AG10803 (cell line): ENCODE measurements at places on chromosomes 5 and 9.

DNA sequence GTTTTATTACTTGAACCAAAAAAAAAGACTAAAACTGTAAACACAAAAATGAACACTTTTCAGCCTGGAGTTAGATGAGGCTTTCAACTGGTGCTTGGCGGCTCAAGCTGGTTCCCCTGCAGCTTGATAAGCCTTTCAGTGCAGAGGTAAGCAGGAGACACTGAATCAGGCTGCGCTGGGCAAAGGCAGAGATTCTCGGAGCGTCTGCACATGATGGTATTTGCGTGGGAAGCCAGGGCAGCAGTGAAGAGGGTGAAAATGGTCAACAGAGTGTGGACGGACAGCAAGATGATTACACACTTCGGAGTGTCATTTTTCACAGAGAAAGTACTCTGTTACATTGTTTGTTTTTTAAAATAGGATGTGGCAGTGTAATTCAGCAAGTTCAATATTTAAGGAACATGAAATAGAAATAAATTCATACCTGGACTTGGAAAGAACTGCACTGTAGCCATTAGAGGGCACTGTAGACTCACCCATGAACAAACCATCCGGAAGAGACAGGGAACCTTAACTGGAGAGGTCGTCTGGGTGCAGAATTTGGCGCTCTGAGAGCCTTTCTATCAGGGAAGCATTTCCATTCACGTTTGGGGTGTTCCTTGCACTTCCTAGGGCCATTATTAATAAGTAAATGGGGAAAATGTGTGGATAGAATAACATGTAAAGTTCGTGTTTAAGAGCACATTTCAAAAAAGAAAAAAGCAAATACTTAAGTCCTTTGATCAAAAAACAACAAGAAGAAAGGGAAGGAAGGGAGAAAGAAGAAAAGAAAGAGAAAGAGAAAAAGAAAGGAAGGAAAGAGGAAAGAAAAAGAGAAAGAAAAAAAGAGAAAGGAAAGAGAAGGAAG, 69.8 kb downstream of the ICE1 start:
- DNase-seq, result peak; percentile 57

- peak; percentile 85 for DNase-seq
Measured at GRCh38 chr9:2241836-2242741, 226.9 kb downstream of the SMARCA2 start.

DNA sequence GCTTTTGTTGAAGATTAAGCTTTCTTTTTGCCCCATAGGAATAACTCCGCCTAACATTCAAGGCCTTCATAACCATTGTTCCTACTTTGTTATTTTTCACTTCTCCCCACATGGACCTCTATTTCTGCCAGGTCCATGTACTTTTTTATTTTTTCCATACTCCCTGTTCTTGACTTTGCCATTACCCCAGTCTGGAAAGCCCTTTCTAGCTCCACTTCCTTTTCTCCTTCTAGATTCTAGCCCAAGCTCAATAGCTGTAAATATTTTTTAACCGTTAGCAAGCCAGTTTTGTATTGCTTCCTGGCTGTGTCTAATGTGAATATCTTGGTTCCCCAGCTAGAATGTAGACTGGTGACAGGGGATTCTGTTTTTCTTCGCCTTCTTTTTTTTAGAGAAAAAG, 26.1 kb downstream of the NCBP1 start:
- no peak for DNase-seq

DNA sequence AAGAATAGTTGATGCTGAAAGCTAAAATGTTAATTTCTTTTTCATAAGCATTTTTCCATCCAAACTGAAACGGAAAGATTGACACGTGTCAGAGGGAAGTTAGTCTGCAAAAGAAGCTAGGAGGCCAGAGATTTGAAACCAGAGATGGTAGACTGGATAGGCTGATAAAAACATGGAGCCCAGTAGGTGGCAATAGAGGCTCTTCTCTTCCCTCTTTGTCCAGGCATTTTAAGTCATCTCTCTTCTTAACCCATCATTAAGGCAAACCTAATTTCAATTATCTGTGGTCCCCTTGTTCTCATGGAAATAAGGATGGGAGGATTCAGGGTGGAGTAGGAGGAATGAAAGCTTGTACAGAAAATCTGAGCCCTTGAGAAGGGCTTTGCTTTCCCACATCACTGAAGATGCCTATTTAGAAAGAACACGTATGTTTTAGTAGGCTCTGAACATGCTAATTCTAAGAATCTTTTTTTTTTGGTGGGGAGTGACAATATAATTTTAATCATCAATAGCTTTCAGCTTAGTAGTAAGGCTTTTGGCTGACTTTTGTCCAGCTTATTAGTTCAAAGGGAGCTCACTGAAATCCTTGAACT, 66.6 kb downstream of the ZNF474 start:
- DNase-seq, result peak; percentile 61

DNA sequence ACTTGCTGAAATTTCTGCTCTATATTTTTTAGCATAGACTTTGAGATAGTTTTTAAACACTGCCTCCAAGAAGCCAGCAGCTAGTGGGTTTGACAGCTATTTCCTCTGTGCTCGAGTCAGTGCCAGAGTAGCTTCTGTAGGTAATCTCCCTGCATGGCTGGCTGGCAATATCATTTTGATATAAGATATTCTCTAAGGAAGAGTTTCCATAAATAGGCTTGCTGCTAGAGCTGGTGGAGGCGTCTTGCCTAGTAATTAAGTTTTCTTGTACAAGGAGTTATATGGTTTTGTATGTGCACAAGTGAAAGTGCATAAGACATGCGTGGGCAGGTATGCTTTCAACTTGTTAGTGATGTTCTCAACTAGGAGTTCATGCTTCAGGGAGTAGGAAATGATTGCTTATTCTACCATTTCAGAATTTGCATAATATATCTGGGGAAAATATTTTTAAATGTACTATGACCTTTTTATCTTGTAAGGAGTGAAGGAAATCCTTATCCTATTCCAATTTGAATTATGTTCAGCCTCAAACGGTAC, 74.1 kb upstream of the CCL21 start:
- DNase-seq, result no peak

- DNase-seq, result no peak
Measured at GRCh38 chr5:19496056-19496455, 491.9 kb downstream of the CDH18 start.

GRCh38 chr5:107705402-107706014, 34.8 kb upstream of the EFNA5 start:
- peak; percentile 43 for DNase-seq

GRCh38 chr5:153974131-153974812, 64.4 kb downstream of the FAM114A2 start:
- peak; percentile 51 for DNase-seq

DNA sequence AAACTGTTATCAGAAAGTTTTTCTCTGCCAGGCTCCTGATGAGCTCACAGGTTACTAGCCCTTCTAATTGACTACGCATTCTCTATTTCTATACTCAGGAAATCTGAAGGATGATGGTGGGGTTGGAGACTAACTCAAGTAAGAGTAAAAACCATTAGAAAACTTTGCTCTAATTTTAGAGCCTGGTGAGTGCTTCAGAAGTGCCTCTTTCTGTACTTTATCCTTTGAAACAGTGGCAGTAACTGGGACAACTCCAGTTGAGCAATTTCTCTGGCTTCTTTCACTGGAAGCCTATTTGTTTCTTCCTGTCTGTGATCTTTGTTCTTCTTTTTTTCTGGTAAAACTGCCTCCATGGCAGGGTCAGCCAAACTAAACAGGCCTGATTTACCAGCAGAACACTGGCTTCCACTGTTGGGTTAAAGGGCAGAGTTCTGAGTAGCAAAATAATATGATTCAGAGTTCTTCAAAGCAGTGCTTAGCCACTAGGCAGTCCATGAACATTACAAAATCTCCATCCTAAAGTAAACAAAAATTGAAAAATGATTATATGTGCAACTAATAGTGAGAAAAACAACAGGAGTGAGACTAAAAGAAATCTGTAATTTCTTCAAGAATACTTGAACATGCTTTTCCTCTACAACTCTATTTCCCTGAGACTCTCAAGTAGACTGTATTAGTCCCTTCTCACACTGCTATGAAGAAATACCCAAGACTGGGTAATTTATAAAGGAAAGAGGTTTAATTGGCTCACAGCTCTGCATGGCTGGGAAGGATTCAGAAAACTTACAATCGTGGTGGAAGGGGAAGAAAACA, 79.8 kb downstream of the MROH2B start:
- DNase-seq, result no peak

DNA sequence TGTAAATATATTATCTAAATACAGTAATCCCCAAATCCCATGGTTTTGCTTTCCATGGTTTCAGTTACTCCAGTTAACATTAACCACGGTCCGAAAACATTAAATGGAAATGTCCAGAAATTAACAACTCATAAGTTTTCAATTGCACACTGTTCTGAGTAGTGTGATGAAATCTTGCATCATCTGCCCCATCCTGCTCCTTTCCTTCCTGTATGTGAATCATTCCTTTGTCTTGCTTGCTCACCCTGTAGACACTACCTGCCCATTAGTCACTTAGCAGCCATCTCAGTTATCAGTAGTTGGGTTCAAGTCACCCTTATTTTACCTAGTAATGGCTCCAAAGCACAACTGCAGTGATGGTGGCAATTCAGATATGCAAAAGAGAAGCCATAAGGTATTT, 1568.5 kb upstream of the WWC1 start:
- peak; percentile 16 for DNase-seq

GRCh38 chr5:39780347-39780746, 355.6 kb upstream of the DAB2 start:
- peak; percentile 70 for DNase-seq

DNA sequence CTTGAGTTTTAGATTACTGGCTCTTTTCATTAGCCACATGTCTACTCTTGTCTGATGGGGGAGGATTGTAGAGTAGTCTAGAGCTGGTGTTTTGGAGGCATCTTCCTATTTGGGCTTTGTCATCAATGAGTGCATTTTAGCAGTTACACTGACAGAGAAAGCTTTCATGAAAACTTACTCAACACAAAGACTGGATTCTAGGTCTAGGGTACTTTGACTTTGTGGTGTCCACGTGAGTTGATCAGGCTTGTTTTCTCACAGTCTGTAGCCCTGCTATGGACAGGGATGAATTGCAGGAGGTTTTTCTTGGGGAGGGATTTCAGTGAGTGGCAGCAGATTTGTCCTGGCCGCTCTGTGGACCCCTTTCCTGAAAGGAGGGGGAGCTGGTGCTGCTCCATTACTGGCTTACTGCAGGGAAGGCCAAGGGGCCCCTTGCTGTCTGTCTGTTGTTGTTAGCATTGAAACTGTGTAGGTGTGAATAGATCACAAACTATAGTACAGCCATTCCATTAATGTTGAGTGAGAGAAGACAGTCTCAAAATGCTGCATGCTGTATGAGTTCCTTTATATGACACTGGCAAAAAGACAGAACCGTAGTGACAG, 6.6 kb downstream of the TRIO start:
- DNase-seq, result no peak

DNA sequence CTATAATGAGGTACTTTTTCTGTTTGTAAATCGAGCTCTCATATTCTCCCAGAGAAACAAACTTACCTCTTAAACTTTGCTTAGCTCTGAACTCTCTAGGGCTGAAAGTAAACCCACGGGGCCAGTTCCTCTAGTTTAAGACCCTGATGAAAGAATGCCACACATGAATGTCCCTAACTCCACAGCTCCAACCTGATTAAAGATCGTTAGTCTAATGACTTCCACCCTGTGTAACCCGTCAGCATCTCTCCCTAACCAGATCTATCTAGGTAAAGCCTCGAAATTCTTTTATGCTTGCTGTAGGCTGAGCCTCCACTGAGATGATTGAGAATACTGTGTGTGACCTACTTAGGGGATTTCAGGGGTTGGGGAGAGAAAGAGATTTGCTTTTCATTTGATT, 27.0 kb downstream of the ADRA1B start:
- no peak for DNase-seq

DNA sequence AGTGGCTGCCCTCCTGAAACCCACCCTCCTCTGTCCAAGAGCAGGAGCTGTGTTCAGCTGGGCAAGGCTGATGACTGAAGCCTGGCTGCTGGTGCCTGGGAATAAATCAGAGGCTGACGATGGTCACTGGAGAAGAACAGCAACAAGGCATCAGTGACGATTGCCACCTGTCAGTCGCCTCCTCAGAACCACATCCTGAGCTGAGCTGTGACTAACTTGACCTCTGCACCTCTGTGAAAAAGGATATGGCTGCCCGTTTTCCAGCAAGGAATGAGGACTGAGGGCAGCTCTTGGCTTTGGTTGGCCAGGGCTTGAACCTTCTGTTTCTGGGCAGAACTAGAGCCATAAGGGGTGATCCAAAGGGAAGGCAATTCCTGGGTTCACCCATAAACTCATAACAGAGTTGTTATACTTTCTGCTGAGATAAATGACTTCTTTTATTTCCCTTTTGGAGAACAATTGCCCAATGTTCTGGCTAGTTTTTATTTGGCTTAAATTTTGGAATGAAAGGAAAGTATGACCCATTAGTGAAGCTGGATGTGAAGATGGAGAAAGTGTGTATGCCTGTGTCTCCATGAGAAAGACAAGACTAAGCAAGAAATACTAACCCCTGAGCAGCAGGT, 40.1 kb downstream of the TRIP13 start:
- DNase-seq, result no peak

GRCh38 chr5:40652441-40653220, 27.1 kb upstream of the PTGER4 start:
- no peak for DNase-seq

DNA sequence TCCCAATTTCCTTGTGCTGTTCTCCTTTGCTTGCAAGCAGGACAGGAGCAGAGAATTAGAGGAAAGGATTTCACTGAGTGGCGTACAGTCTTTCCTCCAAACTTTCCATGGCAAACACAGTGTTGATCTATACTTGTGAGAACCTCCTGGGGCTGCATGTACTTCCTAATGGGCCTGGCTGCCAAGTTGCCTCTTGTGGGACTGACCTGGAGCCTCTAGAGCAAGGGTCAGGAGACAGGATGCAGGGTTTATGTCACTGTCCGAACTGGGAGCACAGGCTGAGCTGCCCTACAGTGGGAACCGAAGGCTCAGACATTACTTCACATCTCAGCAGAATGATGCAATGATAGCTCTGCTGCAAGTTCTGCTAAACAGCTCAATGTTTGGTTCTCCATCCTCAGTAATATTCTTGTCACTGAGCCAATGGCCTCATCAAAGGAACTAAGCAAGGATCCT, 102.3 kb downstream of the ENC1 start:
- DNase-seq, result peak; percentile 83

- DNase-seq, result no peak
Measured at GRCh38 chr5:172715931-172716682, 54.9 kb downstream of the DUSP1 start.

DNA sequence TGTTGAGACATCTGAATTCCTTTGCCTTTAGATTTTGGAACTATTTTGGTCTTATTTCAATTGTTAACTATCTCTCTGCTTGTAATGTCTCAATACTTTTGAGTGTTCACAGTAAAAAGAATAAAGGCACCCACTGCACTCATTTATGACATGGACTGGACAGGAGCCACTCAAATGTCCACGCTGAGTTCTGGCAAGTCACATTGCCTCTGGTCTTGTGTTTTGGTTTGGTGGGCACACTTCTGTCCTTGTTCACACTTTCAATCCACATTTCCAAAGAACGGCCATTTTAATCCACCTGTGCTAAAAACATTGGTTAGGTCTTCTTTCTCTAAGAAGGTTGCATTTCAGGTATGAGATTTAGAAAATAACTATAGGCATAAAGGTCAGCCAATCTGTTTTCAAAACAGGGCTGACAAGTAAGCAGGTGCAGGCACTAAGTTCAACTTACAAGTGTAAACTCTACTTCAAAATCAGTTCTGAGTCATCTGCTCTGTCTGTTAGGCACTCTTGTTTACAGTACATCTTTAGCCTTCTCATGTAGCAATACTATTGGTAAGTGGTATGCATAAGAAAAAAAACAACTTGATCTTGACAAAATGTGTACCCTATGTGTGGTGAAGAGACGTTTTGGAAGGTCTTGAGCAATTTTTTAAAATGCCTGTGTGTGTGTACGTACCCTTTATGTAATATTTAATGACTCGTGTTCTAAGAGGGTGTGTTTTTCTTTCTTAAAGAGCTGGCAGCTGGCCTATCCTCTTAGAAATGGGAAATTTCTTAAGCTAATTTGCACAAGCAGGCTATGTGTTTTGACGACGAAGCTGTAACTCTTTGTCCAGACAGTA, 31.5 kb upstream of the ZFAND5 start:
- peak; percentile 75 for DNase-seq
